ENCODE measurements at places on chromosomes 3 and 15. TPM values are rescaled to one million over a fixed set of nuclear protein-coding genes. Genes with fewer than 3 reads are reported as not detected.

Gene PLOD2
- polyA plus RNA-seq = 184 TPM

Gene ARNT2
- 10.1 TPM for polyA plus RNA-seq

Gene ZFYVE19
- 25.6 TPM for polyA plus RNA-seq

Gene GPD1L
- 13.6 TPM for polyA plus RNA-seq

Gene MYL3
- polyA plus RNA-seq = not detected

Gene OR5K2
- polyA plus RNA-seq = not detected

Gene GOLGA6L7
- polyA plus RNA-seq = not detected

Gene ALPK3
- 0.24 TPM for polyA plus RNA-seq

- DNase-seq = no peak
Measured at GRCh38 chr3:127598841-127599570, 795 bp downstream of the MCM2 start.

- peak; percentile 87 for DNase-seq
Measured at GRCh38 chr3:184543843-184544512, 17.6 kb upstream of the EPHB3 start.

- DNase-seq = no peak
Measured at GRCh38 chr15:60616147-60616546, 137.2 kb upstream of the ICE2 start.

GRCh38 chr15:92205255-92205739 lies 188.4 kb upstream of the ST8SIA2 start:
- DNase-seq = peak; percentile 8

GRCh38 chr15:33215941-33216872 lies 21.7 kb upstream of the FMN1 start:
- peak; percentile 53 for DNase-seq

GRCh38 chr15:62244762-62245161 lies 79.7 kb upstream of the C2CD4B start:
- no peak for DNase-seq

DNA sequence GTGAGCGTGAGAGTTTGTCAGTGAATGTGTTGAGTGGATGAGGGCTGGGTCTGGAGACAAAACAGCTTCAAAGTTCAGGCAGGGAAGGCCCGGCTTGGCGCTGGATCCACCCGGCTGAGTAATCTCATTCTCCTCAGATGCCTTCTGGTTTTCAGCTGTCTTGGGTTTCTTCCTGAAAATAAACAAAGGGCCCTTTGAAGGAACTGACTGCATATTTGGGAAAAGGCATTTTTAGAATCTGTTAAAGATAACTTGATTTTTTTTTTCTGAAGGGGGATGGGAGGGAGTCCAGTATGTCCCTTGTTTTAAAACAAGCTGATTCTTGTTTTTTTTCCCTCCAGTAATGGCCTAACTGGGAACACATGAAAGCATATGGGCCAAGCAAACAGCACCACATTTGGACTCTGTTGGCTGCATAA lies 86.4 kb downstream of the TIGIT start:
- no peak for DNase-seq

DNA sequence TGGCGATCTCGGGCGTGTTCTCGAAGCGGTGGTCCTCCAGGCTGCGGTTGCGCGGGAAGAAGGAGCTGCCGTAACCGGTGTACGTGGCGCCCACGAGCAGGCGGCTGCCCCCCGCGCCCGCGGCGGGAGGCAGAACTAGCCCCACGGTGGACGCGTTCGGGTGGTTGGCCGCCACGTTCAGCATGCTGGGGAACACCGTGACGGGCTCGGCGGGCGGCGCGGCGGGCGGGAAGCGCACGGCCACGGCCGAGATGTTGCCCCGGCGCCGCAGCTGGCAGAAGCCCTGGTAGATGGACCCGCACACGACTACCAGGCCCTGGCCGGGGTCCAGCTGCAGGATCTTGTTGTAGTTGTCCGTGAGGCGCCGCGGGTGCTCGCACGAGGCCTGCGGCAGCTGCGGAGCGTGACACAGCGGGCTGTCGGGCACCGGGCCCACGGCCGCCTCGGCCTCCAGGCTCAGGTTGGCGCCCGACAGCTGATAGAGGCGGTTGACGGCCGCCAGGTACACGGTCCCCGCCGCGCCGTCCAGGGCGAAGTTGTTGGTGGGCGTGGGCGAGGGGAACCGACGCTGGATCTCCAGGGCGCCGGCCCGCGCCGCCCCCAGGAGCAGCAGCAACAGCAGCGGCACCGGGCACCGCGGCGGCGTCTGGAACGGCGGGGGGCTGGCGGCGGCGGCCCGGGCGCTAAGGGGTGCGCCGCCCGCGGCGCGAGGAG lies 397 bp downstream of the PLXND1 start:
- DNase-seq = peak; percentile 36

- peak; percentile 57 for DNase-seq
Measured at GRCh38 chr3:132417695-132418411, 551 bp downstream of the DNAJC13 start.

DNA sequence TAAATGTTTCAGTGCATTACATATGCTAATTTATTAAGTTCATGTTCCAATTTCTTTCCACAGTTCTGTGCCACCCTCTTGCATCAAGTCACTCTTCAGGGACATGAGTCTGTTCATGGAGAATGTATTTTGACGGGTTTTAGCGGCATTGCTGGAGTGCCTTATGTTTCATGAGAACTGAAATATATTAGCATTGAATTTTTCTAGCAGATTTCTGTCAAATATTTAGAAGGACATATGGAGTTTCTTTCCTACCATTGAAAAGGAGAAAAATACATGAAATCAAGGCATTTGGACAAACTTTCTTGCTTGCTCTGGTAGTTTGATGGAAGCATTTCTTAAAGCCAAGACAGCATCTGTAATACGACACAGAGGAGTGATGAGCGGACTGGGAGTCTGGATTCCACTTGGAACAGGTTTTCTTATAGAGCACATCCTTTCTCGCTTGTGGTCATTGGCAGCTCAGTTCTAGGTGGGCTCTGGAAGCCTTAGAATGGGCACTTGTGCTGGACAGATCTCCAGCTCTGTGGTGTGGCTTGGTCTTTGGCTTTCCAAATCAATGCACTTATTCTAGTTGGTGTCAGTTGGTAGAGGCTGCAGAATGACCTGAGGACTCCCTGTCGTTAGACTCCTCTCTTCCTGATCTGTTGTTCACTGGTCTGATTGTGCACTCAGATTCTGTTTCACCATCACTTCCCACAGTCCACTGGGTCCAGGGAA lies 84.6 kb upstream of the EIF1B start:
- no peak for DNase-seq

GRCh38 chr3:83738202-83738601 lies 1220.6 kb upstream of the CADM2 start:
- DNase-seq = no peak

DNA sequence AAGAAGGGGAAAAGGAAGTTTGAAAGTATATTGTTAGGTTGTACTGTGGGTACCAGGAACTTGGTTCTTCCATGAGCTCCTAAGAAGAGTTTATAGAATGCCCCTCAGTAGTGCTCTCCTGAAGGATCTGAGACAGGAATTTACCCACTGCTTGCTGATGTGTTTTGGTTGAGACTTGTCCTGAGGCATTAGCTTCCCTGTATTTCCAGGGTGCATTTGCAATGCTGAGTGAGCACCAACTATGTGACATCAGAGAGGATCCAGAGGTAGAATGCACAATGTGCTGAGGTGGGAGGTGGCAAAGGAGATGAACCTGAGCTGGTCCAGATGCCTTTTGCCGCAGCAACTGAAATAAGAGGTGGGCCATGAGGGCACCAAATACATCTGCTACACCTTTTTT lies 64.3 kb upstream of the LRRC3B start:
- DNase-seq = no peak

DNA sequence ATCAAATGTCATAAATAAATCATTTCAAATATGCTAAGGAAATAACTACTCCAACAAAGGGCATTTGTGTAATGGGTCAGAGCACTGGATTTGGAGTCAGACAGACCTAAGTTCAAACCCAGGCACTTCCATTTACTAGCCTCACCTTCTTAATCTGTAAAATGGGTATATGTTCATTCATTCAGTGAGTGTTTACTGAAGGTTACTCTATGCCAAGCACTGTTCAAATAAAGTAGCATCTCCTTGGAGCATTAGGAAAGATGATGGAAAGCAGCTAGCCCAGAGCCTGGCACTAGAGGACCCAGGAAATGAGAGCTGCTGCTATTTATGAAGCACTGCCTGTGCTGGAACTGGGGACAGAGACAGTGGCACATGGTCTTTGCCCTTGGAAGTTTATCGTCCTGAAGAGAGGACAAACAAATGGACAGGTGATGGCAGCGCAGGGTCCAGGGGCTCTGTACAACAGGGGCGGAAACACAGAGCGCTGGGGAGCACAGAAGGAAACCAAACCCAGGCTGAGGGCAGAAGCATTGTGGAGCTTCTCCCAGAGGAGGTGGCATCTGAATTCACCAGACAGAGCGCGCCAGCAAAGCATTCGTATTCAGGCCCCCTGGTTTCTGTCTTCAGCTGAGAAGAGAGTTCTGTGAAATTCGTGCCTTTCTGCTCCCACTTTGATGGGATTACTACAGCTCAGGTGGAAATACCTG lies 19.0 kb downstream of the TM4SF4 start:
- DNase-seq = no peak

GRCh38 chr3:150248888-150249681 lies 159.0 kb upstream of the TSC22D2 start:
- no peak for DNase-seq

DNA sequence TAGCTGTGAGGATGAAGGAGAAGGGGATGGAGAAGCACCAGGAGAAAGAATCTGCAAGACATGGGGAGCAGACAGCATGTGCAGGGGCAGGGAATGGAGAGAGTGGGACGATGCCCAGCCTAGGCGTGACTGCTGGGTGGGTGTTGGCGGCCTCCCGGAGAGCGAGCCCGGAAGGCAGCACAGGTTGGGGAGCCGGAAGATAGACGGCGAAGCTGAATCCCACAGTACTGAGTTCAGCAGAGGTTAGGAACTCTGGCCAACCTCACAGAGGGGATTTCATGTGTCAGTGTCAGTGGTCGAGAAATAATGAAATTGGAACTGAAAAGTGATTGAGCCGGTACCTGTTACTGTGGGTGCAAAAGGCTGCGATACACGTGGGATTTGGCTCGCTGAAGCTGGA lies 55.2 kb downstream of the PXYLP1 start:
- DNase-seq = no peak

GRCh38 chr3:106593381-106593780 lies 724.6 kb upstream of the CBLB start:
- DNase-seq = no peak

- DNase-seq = no peak
Measured at GRCh38 chr3:82461049-82461889, 699.8 kb upstream of the GBE1 start.

- no peak for DNase-seq
Measured at GRCh38 chr15:89179966-89180875, 41.2 kb downstream of the RLBP1 start.

GRCh38 chr15:85072917-85073316 lies 91.3 kb downstream of the PDE8A start:
- DNase-seq = no peak

GRCh38 chr3:120451272-120451761 lies 525 bp upstream of the FSTL1 start:
- no peak for DNase-seq

- DNase-seq = no peak
Measured at GRCh38 chr3:106183762-106184391, 315.1 kb upstream of the CBLB start.

GRCh38 chr15:35206060-35206675 lies 121.1 kb upstream of the NANOGP8 start:
- peak; percentile 13 for DNase-seq

DNA sequence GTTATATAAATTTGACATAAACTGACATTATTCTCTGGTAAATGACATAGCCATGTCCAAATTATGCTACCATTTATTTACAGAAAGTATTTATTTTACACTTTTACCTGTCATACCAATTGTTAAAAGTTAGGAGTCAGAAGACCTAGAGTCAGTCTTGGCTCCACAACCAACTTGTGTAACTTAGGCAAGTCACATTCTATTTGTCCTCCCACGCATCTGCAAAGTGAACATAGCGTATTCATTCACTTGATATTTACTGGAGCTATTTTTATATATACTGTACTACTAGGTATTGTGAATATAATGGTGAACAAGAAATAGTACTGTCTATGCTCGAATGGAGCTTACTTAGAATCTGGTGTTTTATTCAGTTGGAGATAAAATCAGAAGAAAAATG lies 78.7 kb downstream of the ZNF280D start:
- no peak for DNase-seq

DNA sequence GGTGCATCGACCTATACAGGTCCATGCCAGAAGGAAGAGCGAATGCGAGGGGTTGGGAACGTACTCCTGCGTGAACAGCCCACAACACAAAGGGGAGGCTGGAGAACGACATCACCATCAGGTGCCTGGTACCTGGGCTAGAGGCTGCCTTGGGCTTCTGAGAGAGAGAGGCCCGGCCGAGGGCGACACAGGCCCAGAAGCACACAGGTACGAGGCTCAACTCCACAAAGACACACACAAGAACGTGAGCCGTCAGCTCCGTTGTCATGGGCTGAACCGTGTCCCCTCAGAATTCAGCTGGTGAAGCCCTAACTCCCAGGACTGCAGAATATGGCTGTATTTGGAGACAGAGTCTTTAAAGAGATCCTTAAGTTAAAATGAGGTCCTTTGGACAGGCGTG lies 134.3 kb downstream of the ATP10A start:
- DNase-seq = no peak

DNA sequence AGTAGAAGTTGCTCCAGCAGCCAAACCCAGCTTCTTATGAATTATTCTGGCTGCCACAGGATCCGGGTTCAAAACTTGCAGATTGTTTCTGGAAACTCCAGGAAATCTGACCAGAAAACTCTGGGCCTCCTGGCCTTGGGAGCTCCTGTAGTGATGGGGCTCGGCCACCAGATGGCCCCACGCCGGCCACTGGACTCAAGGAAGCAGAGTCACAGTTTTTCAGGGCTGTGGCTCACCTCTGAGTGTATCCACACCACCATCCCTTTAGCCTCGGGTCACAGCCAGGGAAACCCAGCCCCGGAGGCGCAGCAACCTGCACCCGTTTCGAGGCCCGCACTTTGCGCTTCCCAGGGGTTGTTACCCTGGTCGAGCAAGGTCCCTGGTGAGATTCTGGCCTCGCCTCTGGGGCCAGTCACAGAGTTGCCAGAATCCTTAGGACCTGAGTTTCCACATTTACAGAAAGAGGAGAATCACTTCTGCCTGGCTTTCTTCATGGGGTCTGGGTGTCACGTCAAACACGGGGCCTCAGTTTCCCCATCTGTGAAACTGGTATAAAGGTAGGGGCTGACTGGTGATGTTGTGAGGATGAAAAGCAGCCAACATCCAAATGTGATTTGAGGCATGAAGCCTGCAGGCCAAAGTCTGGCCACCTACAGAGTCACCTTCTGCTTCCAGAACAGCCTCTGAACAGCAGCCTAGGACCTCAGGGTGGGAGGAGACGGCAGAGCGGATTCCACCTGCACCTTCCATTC lies 53.5 kb upstream of the LCTL start:
- DNase-seq = peak; percentile 83

Measured in A549 (cell line).